Activated CD4-positive, alpha-beta T cell treated with anti-CD3 and anti-CD28 coated beads, Interleukin-2, amount 50 U/mL, for 48 hours (primary cell): ENCODE measurements at places on chromosomes 12 and 14.
A peak's percentile ranks its signal among the peaks of the same experiment; 100 is the strongest.

DNA sequence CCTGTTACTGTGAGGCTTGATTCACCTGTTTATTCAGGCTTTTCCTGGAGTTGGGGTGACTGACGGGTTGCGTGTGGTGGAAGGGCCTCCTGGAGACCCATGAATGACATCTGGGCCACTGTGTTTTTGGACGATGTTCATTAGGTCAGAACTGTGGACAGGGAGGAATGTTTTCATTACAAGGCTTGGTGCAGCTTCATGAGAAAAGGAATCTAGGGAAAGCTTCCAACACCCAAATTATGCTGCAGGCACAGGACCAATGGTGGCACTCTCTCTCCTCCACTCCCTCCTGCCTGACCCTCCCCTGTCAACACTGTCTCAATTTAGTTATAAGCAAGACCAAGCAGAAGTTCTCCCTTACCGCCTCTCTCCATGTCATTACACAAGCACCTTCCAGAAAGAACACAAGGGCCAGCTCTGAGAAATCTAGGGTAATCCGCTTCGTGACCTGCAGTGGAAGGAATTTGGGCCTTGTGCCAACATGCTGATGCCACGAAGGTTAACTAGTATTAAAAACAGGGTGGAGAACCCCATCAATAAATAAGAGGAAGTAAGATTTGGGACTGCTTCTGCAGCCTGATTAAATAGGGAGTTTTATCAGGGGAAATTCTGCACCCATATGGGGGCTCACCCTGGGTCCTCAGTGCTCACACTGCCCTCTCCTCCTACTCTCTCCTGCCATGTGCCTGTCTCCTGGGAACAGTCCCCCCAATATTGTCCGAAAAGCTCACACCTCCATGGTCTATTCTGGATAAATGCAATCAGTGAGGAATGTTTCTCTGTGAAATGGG lies 200.3 kb downstream of the KTN1 start:
- no peak for DNase-seq

GRCh38 chr12:92593734-92594402 lies 108.9 kb upstream of the PLEKHG7 start:
- DNase-seq = peak; percentile 76

DNA sequence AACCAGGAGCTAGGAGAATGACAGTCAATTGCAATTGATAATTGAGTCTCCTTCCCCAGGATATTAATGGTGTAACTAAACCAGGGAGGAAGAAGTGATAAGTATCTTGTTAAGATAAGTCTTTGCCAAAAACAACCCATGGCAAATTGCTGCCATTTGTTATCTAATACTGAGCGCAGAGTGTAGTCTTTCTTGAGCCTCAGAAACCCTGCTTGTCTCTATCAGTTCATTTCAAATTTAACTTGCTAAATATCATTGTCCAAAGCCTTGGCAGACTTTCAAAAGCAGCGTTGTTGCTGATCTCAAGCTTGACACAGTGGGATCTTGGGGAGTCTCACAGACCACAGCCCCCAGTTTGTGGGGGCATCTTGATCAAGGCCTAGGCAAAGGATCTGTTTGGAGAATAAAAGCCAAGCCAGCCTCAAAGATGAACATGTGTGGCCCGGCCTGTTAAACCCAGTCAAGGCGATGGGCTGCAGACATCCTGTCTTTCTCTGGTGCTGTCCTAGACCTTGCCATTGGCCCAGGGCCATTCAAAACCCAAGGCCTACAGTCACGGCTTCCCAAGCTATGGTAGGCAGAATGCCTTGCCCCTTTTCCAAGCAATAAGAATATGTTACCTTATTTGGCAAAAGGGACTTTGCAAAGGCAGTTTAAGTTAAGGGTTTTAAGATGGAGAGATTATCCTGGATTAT lies 164.2 kb downstream of the CHST11 start:
- no peak for DNase-seq

DNA sequence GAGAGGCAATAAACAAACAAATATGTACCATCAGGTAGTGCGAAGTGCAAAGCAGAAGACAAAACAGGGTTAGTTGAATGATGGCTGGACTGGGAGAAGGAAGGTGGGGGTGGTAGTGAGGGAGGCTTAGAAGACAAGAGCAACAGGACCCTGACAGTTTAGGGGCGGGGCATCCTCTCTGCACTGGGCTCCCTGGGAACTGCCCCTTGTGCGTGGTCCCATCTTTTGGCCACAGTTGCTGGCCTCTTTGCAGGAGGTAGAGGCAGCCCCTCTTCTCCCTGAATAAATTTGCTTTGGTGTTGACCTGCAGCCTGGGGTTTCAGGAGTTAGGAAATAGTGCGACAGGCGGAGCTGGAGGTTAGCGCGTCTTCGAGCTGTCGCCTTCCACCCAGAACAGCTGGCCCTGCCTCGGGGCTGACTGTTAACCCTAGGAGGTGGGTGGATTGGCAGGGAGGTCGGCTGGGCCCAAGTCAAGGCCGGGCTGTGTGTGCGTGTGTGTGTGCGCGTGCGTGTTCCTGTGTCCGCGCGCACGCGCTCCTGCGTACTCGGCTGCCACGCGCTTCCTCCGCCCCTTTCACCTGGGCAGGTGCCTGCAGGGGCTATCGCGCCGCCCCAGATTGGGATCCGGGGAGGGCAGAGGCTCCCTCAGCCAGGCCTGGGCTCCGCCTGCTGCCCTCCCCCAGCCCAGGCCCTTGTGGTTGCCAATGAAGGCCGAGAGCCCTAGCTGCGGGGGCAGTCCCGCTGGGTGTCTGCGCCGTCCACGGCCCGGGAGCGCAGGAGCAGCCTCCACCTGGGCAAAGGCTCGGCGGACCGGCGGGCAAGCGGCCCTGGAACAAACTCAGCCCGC lies 180.8 kb downstream of the ADCK1 start:
- DNase-seq = no peak

DNA sequence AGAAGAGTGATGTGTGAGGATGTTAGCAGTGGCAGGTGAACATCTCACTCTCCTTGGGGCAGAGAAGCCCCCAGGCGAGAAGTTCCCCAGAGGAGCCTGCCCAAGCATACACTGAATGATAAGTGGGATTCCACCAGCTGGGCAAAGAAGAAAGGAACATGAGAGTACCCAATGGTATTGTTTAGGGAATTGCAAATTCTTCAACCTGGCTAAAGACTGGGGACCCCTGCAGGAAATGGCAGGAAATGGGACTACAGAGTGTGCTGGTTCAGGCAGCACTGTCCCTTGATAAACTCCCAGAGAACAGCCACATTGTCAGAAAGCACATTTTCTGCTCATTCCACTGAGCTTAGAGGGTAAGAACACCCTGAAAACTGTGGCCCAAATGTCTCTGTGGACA lies 121.3 kb downstream of the RPS29 start:
- no peak for DNase-seq
